ENCODE measurements at places on chromosomes 2 and 18. TPM values are rescaled to one million over a fixed set of nuclear protein-coding genes. Genes with fewer than 3 reads are reported as not detected.

HS6ST1 gene
- 11.4 TPM for total RNA-seq

RMDN2 gene
- 2.9 TPM for total RNA-seq

KLHL41 gene
- total RNA-seq: 0.35 TPM

GRCh38 chr2:65710779-65711295 is 278.4 kb upstream of the SPRED2 start:
- peaks cover 16% of the 10 kb centered on the region for H3K4me1 ChIP-seq
- DNase-seq: peak; percentile 43
- no peaks in the 10 kb centered on the region for H3K36me3 ChIP-seq

DNA sequence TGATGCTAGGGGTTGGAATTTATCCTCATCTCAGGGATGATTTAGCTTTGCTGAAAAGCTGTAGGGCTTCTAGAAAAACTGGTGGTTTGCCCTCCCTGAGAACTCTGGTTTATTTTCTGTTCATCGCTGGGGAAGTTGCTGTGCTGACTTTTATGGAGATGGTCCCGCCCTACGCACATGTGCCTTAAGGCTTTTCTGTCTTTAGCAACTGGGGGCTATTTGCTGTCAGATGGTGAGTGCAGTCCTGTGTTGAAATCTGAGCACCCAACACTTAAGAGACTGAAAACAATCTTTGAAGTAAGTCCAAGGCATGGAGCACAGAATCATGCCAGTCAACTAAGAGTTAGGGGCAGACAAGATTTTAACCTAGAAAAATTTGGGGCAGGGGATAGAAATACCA is 2148.4 kb upstream of the CELF4 start:
- no peaks in the 10 kb centered on the region for H3K36me3 ChIP-seq
- peaks cover 5% of the 10 kb centered on the region for H3K4me1 ChIP-seq
- no peaks in the 10 kb centered on the region for H3K27me3 ChIP-seq
- no peak overlapping the region for H3K27ac ChIP-seq
- no peak for DNase-seq
- H3K4me3 ChIP-seq: no peak overlapping the region

- H3K36me3 ChIP-seq: peaks cover 6% of the 10 kb centered on the region
- H3K4me3 ChIP-seq: no peak overlapping the region
- peaks cover 13% of the 10 kb centered on the region for H3K4me1 ChIP-seq
- no peak overlapping the region for H3K27ac ChIP-seq
Measured at GRCh38 chr2:240896871-240897692, 1.1 kb upstream of the MAB21L4 start.

DNA sequence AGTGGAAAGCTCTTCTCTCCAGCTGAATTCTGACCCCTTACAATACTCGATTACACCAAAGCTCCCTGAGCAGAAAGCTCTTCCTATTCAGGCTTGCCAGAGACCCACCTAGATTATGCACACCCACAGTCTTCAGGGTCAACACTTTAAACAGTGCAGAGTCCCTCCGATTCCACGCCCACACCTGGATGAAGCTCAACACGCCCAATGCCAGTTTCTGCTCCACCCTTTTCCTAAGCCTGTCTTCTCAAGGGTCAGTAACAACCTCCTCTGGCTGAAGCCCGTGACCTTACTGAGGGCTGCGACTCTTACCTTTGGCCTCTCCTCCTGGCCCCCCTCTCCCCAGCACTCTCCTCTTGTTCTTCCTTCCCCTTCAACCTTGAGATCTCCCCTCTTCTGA is 492.0 kb upstream of the SALL3 start:
- H3K4me3 ChIP-seq: no peak overlapping the region
- H3K4me1 ChIP-seq: no peaks in the 10 kb centered on the region
- DNase-seq: no peak
- no peaks in the 10 kb centered on the region for H3K27me3 ChIP-seq
- H3K36me3 ChIP-seq: peaks cover 6% of the 10 kb centered on the region

DNA sequence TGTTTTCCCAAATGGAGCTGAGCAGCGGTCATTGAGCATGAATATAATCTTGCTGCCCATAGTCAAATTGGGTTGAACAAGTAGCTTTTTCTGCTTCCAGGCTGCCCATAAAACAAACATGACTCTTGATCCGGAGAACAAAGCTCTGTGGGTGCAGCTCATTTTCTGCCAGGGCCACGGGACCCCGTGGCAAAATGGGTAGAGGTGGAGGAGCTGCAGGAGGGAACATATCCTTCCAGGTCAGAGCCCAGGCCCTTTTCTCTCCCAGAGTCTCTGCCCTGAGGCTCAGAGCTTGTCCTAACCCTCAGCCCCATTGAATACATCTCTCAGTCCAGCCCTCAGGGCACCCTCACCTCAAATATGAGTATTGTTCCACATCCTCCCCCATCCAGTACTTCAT is 151.6 kb upstream of the TWIST2 start:
- H3K4me3 ChIP-seq: no peak overlapping the region
- no peak for DNase-seq
- no peak overlapping the region for H3K27ac ChIP-seq
- H3K36me3 ChIP-seq: no peaks in the 10 kb centered on the region
- H3K4me1 ChIP-seq: no peaks in the 10 kb centered on the region

Data from MCF 10A (cell line).